ENCODE measurements at places on chromosomes 7 and 10.

DNA sequence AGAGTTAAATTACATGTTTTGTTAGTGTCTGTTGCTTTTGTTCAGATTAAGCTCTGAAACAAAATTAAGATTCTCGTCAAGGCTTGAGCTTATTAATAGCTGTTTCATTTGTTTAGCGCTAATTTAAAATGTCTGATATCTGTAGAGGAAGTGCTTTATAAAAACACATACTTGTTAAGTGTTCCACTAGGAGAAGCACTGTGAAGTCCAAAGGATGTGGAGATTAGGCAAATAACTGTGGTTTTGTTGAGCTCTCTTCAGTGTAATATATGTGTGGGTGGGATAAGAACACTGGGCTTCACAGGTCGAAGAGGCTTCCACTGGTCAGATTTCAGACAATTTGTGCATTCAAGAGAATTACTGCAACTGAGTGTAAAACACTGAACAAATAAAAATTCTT, 242.0 kb downstream of the AUTS2 start:
- DNase-seq = no peak

GRCh38 chr7:120992965-120993494, 4.5 kb downstream of the CPED1 start:
- DNase-seq = no peak

- no peak for DNase-seq
These were observed 97.7 kb upstream of the FAM204A start for GRCh38 chr10:118439824-118440223.

GRCh38 chr7:88329532-88330463, 23.1 kb upstream of the STEAP4 start:
- DNase-seq = no peak

DNA sequence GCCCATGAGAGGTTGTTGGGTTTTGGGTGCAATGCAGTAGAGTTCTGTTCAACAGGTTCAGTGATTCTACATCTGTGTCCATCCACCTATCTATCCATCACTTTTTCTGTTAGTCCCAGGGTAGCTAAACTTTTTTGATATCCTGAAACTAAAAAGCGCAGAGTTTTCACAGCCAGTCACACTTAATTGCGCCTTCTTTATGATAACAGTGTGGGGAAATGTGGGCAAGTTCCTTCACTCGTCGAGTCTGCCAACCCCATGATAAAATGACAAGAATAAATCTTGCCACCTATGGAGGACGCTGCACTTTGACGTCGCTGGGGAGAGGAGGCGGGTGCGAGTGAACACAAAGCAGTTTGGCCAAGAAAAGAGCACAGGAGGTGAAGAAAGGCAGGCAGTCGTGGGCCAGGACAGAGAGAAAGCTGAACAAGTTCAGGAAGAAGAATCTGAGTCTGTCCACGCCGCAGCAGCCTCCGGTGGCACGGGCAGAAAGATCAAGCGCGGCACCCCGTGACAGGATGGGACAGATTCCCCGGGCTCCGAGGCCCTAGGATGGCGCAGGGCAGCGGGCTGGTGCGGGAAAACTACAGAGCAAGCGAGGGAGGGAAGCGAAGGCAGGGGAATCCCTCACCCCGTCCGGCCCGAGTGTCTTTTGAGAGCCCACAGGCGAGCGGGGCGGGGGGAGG, 9.2 kb downstream of the SP8 start:
- no peak for DNase-seq

GRCh38 chr7:4119848-4120247, 562.2 kb upstream of the FOXK1 start:
- no peak for DNase-seq

DNA sequence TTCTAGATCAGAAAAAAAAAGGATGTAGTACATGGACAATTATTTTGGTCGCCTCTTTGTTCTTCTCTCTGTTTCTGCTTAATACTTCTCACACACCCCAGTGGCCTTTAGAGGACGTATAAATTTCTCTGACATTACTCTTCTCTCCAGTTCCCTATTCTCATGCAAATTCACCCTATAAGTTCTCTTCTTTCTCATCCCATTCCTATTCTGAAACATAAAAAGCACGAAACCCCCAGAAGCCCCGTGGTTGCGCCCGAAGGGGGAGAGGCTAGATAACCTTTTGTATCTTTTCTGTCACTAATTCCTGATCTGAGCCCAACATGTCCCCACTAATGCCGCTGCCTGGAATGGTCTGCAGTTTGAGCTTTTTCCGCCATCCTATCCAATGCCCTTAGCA, 136.9 kb downstream of the SKIDA1 start:
- DNase-seq = no peak
